Activated CD4-positive, alpha-beta T cell treated with anti-CD3 and anti-CD28 coated beads, Interleukin-2, amount 50 U/mL, for 16 hours (primary cell): ENCODE measurements at places on chromosomes 3 and 15.

- DNase-seq = no peak
Observed at GRCh38 chr15:63668601-63669000, 71.4 kb downstream of the FBXL22 start.

DNA sequence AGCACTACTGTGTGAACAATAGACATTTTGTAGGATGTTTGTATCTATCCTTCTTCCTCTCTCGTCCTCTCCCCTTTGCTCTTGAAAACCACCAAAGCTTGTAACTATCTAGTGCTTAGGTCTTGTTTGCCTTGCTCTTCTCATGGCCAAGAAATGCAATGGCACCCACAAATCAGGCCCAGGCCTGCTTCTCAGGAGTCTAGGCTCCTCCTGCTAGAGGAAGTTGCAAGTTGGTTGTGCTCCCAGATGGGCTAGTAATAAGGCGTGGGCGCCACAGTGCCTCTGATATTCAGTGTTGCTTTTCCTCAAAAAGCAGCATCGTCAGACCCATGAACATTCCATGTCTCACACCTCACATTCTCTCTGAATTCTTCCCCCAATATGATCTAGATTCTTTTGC lies 28.7 kb downstream of the ZNF385D start:
- DNase-seq = no peak

DNA sequence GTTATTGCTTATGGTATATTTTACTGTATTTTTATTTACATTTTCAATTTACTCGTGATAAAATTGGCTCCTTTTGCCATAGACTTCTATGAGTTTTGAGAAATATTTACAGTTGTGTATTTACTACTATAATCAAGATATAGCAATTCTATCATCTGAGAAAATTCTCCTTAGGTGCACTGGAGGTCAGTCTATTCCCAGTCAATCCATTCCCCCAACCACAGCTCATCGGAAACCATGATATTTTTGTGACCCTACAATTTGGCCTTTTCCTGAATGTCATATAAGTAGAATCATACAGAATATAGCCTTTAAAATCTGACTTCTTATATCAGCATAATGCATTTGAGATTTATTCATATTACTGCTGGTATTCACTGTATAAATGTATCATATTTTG lies 114.7 kb upstream of the LRTM1 start:
- no peak for DNase-seq

- no peak for DNase-seq
Observed at GRCh38 chr3:43247561-43248184, 38.7 kb upstream of the SNRK start.

DNA sequence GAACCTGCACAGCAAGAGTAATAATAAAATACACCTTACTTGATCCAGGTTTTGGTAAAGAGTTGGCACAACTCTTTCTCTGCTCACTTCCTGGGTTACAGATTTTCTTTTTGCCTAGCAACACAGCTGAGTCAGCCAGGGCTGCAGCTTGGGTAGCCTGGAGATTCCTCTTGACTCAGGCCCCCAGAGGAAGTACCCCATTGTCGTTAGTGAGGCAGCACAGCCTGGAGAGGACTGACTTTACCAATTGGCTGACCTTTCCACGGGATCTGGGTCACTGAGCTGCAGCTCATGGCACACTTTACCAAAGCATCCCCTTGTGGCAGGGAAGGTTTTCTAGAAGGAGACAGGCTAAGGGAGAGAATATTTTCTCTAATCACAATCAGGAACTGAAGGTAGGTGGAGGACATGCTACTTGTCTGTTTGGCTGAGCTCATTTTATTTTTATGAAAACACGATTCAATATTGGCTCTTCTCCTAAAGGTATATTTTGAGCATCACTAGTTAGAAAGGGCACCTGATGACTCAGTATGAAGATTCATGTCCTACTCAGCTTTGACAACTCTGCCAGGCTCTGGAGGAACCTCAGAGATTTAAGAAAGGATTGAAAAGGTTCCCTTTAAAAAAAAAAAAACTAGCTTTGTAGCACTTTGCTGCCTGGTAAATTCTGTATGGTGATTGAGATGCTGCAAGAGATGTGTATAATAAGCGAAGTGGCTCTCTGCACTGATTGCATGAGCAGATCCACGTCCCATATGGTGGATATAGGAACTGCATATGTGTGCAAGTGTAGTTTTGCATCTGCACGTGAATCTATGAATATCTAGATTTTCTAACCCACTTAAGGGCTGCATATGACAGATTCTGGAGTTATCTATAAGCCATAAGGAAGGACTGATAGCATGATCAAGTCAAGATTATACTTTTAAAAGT lies 124.8 kb downstream of the CHDH start:
- no peak for DNase-seq

DNA sequence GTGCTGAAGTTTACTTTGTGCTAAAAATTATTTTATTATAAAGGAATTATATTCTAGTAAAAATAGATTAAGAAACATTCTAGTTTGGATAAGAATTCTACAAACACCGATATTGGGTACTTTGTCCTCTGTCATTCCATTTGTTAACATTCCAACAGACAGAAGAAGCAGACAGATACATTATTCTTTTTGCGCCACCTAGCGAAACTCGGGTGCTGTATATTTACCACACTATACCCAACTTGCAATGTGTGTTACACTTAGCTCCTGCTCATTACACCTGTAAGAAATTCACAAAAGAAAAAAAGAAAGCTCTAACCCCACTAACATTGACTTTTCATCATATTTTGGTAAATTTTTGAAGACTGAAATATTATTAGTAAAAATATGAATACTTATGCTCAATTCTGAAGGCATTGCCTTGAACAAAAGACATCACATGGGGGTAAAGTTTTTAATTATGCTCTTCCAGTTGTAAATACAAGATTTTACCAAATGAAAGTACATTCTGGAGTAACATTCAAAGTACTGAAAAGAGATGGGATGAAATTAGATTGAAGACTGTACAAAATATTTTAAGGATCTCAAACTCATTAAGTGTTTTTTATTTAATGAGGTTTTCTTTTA lies 136.5 kb upstream of the MLF1 start:
- DNase-seq = peak; percentile 36

DNA sequence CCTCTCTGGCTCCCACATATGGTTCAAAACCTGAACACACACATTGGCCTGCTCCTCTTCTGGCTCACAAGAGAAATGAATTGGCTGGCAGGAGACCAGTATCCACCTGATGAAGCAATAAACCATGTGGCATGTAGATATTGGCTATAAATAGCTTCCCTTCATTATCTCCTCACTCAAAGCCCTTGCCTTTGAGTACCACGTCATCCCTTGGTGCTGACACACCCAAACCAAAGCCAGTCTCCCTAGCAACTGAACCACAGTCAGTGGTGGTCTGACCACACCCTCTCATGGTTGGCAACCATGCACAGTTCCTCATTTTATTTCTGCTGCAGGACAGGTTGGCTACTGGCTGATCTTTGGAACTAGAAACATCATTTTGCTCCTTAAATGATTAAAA lies 98.8 kb downstream of the ZNF621 start:
- peak; percentile 43 for DNase-seq
